Activated naive CD8-positive, alpha-beta T cell treated with anti-CD3 and anti-CD28 coated beads, Interleukin-2, amount 10 ng/mL, durations not matched to agents 7 days and 5 days (primary cell): ENCODE measurements at places on chromosomes 4 and X. TPM values are rescaled to one million over a fixed set of nuclear protein-coding genes. Genes with fewer than 3 reads are reported as not detected.

- no peak for DNase-seq
Measured at GRCh38 chr4:118322831-118323502, 29.8 kb downstream of the PRSS12 start.

SFRP2 gene
- total RNA-seq, result not detected

GRCh38 chr4:145956288-145956890 is 17.8 kb upstream of the ZNF827 start:
- DNase-seq, result no peak

DNA sequence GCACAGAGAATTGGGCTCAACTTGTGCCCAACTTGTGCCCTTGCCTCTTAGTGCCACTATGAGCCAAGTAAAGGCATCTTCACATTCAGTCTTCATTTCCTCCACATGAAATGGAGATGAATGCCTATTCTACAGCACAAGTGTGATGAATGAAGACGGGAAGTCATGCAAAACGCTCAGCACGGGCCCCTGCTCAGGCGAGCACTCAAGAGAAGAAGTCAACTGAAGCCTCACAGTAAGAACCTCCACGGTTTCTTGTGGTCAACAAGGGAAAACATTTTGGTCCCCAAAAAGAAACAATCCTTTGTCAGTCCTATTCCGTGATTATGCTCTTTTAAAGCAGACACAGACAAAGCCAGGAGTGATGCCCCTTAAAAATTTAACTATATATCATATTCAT is 87.0 kb downstream of the IRF2 start:
- DNase-seq, result no peak

POU3F4 gene
- total RNA-seq, result not detected

NCAPG gene
- 59.1 TPM for total RNA-seq

DNA sequence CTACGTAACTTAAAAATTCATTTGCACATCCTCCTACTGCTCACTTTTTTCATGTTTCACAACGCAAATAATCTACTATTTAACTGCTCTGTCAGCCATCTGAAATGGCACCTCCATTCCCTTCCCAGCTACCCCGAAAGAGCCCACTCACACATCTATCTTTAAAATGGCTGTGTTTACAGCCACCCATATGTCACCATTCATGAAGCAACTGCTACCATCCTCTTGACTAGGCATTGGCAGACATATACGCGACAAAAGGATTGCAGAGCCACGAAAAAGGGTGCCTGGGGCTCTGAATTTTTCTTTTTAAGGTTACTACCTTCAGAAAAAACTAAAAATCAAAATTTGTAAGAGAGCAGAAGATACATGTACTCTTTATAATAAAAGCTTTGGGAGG is 11.5 kb downstream of the SH3RF1 start:
- no peak for DNase-seq

TMPRSS11E gene
- 0.22 TPM for total RNA-seq

DNA sequence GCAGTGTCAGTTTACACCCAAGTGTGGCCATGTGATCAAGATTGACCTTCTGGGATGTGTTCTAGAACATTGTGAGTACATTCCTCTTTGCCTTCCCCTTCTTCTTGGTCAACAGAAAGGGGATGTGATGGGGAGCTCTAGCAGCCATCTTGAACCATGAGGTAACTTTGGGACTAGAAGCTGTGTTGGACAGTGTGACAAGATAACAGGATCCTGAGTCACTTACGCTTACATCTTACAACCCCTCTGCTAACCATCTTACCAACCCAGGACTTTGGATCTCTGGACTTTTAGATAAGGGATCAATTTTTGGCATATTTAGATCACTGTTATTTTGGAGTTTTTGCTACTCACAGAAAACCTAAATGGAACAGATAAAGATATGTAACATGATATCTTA is 625.6 kb downstream of the BCOR start:
- no peak for DNase-seq

ANTXR2 gene
- total RNA-seq, result 20.8 TPM

FGA gene
- not detected for total RNA-seq

DNA sequence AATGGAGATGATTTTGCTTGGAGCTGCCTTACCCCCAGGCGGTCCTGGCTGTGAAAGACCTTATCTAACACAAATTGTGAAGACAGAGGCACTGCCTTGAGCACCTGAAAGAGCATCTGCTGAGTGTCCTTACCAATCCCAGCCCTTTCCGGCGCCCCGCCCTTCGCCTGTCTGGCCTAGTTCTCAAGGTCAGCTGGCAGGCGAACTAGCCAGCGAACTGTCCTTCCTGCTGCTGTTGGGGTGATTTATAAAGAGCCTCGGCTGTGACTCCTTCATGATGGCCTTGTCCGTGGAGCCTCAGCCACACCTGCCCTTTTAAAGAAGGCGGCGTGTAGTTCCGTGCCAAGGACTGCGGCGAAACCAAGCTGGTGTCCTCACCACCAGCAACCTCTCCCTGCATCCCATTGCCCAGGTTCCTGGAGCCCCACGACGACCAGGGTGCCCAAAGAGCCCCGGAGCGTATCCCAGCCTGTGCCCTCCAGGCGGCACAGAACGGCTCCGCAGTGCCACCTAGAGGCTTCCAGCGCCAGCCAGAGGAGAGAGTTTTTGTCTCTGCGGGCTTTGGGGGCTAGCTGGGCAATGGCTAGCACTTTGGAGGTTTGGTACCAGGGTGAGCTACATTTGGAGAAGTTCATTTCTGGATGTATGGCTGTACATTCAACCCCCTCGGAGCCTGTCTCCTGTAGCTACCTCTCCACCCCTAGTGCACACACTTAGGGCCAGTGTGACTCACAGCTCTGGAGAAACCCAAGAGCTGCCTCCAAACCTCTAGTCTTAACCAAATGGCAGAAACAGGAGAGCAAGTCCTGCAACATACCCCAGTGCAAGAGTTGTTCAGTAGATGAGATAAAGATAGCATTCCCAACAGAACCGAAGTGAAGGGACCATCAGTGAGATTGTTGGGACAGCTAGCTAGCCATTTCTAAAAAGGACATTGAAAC is 36.8 kb upstream of the VMA21 start:
- peak; percentile 58 for DNase-seq

DNA sequence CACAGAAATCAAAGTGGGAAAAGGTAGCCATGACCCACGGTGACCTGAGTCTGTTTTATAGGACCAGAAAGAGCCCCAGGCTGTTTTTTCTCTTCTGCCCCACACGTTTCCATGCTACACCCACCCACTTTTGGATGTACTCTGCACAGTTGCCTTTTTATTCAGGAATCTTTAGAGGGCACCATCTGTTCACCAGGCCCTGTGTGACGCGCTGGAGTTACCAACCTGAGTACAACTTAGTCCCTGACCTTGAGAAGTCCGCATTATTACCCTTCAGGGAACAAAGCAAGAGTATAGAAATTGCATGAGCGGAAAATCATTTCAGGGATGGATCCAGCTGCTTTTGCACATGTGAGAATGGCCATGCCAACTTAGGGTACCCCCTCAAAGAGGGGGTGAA is 207.8 kb upstream of the GATB start:
- DNase-seq, result no peak

L1CAM gene
- 7.2 TPM for total RNA-seq

CCDC120 gene
- total RNA-seq, result 9.1 TPM

DNA sequence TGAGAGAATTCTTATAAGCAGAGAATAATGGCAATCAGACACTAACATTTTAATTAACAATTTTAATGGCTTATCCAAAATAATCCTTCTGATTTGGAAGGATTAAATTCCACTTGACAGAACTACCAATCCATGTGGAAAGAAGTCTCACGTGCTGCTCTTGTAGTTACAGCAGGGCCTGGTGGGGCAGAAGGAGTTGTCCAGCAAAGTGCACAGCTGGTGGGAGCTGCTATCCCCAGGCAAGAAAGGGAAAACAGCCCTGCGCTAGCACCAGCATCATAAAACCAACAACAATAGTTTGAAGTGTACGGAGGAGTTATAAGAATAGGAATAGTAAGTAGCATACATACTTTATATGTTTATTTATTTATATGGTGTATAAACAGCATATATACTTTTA is 127.4 kb upstream of the TRIM2 start:
- no peak for DNase-seq

DNA sequence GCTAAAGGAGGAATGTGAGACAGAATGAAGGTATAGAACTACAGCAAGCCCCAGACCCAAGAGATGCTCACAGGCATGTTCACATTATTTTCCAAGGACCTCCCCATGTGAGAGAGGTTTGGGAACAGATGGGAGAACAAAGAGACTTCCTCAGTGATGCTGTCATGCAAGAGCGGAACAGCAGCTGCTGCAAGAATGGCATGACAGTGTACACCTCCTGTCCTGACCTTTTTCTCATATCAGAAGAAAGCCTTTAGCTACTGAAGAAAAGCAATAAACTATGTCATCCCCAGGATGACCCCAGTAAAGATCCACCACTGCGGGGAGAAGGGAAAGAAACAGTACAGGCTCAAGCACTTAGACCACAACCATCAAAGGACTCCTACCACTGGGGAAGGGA is 7.2 kb downstream of the PRDM5 start:
- no peak for DNase-seq

- no peak for DNase-seq
Measured at GRCh38 chr4:2734612-2735011, 21.5 kb downstream of the TNIP2 start.

DNA sequence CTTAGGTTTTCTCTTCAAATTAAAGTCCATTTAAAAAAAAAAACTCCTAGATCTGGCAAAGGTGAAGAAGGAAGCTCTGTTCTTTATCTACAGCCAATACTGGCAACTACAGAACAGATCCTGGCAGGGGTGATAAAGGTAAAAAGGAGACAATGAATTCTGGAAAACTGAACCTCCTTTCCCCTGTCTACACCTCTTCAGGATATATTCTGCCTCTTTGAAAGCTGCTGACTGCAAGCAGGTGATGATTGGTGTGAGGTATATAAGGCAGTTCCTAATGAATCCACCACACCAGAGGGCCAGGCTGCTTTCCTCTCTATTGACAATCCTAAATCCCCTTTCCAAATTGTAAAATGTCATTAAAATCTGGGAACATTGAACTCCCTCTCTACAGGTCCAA is 370.1 kb downstream of the PPP3CA start:
- no peak for DNase-seq
